ENCODE measurements at places on chromosomes 12 and 14. TPM values are rescaled to one million over a fixed set of nuclear protein-coding genes. Genes with fewer than 3 reads are reported as not detected.

CABP1 gene
- not detected for total RNA-seq

TC2N gene
- 1.4 TPM for total RNA-seq

HOXC5 gene
- total RNA-seq, result not detected

CNTN1 gene
- 0.46 TPM for total RNA-seq

Data from endothelial cell (in vitro differentiated cells).